ENCODE measurements at places on chromosomes 12 and 14. TPM values are rescaled to one million over a fixed set of nuclear protein-coding genes. Genes with fewer than 3 reads are reported as not detected.

GLIPR1 gene
- total RNA-seq: 1.3 TPM

SERPINA9 gene
- not detected for total RNA-seq

- DNase-seq: no peak
These were observed 105.1 kb downstream of the TMTC3 start for GRCh38 chr12:88247241-88247643.

ATG14 gene
- total RNA-seq: 4.9 TPM

TBX5 gene
- total RNA-seq: not detected

- no peak for DNase-seq
These were observed 101.4 kb upstream of the PPM1H start for GRCh38 chr12:63036216-63036973.

TEX52 gene
- not detected for total RNA-seq

Data from activated naive CD4-positive, alpha-beta T cell treated with anti-CD3 and anti-CD28 coated beads for 36 hours (primary cell).